LHCN-M2 (cell line): ENCODE measurements at places on chromosomes 2 and 18. TPM values are rescaled to one million over a fixed set of nuclear protein-coding genes. Genes with fewer than 3 reads are reported as not detected.

Gene CRYBA2
- not detected in 2 replicates for total RNA-seq

Gene TACR1
- total RNA-seq, result not detected in 2 replicates

DNA sequence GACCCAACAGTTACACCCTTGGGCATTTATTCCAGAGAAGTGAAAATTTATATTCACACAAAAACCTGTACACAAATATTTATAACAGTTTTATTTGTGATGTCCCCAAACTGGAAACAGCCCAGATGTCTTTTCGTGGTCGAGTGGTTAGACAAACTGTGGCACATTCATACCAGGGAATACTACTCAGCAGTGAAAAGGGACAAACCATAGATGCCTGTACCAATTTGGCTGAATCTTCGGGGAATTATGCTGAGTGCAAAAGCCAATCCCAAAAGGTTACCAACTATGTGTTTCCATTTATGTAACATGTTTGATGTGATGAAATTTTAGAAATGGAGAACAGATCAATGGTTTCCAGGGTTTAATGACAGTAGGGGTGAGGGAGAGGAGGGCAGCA, 154.3 kb downstream of the GLI2 start:
- no peak for DNase-seq

DNA sequence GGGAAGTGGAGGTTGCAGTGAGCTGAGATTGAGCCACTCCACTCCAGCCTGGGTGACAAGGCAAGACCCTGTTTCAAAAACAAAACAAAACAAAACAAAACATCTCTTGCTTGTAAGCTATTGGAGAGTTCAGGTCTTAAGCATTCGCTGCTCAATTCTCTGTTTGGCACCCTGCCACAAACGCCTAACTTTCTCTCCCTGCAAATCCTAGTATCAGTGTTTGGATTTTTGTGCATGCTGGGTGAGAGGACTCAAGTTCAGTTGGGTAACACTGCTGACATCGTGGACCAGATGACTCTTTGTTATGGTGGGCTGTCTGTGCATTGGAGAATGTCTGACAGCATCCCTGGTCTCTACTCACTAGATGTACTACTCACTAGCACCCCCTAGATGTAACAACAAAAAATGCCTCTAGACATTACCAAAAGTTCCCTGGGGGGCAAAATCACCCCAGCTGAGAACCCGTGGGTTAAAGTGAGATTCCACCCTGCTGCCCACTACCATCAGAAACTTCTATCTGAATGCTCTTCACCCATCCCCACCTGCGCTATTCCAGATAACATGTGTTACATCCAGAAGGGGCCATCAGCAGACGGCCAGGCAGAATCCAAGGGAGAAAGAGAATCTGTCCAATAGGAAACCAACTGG, 50.9 kb downstream of the CACNB4 start:
- peak; percentile 15 for DNase-seq

DNA sequence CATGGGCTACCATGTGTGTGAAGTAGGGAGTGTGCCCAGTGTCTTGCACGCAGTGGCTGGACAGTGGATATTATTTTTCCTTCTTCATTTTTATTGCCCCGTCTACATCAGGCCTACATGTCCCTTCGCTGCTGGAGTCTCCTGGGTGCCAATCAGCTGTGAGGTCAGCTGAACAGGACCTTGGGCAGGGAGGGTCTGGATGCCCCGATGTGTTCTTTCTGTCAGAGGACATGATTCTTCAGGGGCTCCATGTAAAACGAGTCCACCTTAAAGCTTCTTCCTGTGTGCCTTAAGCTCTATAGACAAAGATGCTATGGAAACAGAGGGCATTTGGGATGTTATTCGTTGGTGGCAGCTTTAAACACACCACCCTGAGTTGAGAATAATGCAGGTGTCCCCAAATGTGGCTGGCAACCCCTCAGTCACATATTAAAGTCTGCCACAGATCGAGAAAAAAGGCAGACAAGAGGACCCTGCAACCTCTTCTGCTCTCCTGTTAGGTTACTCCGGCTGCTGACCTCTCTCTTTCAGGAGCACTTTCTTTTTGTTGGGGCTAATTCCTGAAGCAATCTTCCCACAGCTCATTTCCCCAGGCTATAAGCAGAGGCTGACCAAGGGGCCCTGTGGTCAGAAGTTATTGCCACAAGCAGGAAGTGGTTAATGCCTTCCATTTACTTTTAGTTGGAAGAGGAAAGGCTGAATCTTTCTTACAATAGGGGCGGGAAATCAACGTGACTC, 20.0 kb downstream of the GREB1 start:
- DNase-seq, result peak; percentile 59
